ENCODE measurements at places on chromosomes 4 and X.

- no peak for DNase-seq
These were observed 104.6 kb downstream of the PPP1R2C start for GRCh38 chrX:42673301-42673810.

DNA sequence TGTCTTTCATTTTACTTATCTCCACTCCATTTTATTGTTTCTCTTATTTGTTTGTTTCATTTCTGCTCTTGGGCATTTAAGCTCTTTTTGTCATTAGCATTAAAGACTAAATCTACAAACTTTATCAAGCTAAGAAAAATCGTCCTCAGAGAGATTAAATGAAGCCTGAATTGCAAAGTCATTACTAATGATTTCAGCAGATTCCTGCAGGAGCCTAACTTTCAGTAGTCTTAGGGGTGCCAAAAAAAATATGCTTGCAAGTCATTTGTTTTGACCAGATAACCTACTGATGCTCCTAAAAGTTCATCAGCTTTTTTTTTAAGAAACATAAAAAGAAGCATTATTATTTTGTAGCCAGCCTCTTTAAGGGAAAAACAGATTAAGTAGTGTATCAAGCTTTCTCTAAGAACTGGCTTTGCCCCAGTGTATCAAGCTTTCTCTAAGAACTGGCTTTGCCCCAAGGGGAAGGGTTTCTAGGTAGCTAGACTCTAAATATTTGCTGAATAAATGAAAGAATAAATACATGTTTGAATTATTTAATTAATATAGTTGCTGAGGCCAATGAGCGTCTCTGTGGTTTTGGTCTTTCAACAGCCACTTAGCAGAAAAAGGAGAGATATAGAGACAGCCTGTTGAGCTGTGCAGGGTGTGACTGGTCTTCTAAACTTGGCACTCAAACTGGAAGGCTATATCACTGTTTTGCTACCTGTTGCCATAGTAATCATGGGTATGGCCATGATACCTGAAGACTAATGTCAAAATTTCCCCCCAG, 174.2 kb downstream of the BTC start:
- no peak for DNase-seq

DNA sequence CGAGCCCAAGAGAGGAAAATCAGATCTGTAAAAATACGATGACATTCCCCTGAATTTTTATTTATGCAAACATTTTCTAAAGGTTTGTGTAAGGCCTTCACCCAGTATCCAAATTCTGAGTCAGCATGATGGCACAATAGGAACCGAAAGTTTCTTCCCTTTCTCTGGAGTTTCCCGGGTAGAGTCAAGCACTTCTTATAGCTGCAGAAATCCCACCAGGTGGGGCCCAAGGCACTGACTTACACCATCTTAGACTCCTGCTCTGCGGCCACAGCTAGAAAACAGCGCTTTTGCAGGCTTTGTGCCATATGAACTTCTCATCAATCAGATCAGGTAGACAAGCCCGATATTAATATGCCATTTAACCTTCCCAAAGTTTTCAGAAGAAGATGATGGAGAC, 13.4 kb downstream of the LEF1 start:
- DNase-seq, result no peak

DNA sequence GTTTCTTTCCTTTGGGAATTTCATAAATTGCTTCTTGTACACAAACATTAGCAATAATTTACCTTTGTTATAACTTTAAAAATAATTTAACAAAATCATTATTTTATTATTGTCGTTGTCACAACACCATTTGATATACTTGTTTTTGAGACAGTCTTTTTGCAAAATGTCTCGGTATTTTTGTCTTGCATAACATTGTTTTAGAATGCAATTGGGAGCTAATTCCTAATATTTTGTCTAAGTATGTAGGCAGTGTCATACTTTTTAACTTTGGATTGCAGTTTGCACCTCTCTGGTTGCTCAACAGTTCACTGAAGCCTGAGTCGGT, 340 bp upstream of the CFAP299 start:
- no peak for DNase-seq

DNA sequence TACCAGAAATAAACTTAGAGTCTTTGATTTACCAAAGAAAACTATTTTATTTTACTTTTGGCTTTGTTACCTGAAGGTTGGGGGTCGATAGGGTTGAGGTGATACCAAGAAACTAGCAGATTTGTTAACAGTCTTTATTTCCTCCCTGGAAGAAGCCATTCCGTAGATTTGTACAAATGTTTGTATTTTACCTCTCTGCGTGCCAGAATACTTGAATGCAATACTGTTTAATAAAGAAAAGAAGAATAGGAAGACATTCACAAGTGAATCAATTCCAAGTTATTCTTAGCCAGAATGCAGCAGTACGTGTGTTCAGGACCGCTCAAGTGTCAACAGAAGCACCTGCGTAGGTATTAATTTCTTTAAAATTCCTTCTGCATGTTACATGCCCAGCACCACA, 260.3 kb upstream of the TENM3 start:
- no peak for DNase-seq

DNA sequence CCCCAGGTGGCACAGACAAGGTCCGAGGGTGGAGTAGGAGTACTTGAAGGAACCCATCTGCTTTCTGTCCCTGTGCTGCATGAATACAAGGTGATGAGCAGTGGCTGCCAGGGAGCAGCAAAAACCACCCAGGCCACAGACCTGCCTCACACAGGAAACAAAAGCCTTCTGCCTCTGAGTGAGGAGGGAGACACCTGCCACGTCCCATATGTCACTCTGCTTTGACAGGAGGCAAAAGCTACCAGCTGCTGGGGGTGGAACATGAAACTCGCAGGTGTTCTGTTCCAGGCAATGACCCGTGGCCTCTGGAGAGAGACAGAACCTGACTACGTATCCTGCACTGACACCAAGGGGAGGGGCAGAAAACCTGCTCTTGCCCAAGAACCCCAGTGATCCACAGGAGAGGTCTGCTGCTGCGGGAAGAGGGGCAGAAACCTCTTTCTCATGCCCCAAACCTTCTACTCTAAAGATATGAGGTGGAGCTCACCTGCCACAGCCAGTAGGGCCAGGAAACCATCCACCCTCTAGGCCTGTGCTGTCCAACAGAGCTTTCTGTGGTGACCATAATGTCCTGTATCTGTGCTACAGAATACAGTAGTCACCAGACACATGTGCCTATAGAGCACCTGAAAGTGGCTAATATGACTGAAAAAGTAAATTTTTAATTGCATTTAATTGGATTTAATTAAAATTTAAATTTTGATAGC, 172.9 kb downstream of the PRDM5 start:
- no peak for DNase-seq

DNA sequence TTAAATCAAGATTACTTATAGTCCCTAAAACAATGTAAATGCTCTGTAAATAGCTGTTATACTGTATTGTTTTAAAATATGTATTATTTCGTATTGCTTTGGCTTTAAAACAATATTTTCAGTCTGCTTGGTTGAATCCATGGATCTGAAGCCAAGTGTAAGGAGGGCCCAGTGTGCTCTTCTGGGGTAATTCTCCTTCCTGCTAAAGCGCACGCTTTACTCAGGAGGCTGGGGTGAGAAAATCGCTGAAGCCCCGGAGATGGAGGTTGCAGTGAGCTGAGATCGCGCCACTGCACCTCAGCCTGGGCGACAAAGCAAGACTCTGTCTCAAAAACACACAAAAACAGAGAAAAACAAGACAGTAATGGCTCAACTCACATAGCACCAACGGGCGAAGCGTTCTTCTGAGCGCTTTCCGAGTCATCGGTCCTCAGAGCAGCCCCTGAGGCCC, 391 bp upstream of the IDUA start:
- DNase-seq, result no peak

GRCh38 chr4:121717680-121718237, 21.0 kb upstream of the ANXA5 start:
- no peak for DNase-seq

DNA sequence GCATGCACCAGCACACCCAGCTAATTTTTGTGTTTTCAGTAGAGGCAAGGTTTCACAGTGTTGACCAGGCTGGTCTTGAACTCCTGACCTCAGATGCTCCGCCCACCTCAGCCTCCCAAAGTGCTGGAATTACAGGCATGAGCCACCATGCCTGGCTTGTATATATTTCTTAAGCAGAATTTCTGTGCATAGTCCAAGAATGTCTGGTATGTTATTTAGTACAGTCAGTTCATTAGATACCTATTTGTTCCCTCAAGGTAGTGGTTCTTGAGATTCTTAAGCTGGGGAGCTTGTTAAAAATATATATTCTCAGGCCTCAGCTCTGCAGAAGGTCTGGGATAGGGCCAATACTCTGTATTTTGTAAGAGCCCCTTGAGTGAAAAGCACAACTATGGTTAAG, 4.6 kb upstream of the SERTM2 start:
- no peak for DNase-seq

DNA sequence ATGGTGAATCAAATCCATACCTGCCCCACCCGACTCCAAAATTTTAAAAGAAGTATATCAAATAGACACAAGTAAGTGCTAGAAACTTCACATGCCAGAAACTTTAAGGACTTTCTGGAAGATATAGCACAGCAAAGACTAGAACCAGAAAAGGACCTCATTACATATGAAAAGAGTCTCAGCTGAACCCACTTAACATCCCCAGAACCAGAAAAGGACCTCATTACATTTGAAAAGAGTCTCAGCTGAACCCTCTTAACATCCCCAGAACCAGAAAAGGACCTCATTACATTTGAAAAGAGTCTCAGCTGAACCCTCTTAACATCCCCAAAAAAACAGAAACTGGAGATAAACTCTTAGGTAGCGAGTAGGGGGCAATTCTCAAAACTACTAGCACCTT, 32.3 kb downstream of the STPG2 start:
- DNase-seq, result no peak

- no peak for DNase-seq
These were observed 116.9 kb downstream of the EFNB1 start for GRCh38 chrX:68945603-68946228.

- no peak for DNase-seq
These were observed 63.8 kb downstream of the PTPN13 start for GRCh38 chr4:86657910-86658309.

GRCh38 chr4:128123036-128123435, 61.9 kb downstream of the LARP1B start:
- no peak for DNase-seq

DNA sequence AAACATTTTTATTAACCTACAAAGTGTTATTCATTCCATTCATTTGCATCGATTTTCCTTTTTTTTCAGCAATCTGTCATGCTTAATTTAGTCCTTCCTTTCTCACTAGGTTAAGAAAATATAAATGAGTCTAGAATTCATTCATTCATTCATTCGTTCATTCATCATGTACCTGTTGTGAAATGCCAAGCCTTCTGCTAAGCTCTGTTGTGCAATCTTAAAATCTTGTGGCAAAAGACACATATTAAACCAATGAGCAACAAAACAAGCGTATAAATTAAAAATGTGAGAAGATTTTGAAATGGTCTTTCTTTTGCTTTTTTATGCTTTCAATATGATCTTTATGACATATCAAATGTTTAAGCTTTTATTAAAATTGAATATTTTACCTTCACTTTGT, 88.6 kb upstream of the MAD2L1 start:
- DNase-seq, result no peak

GRCh38 chrX:136496764-136497555, 432 bp upstream of the HTATSF1 start:
- peak; percentile 53 for DNase-seq

DNA sequence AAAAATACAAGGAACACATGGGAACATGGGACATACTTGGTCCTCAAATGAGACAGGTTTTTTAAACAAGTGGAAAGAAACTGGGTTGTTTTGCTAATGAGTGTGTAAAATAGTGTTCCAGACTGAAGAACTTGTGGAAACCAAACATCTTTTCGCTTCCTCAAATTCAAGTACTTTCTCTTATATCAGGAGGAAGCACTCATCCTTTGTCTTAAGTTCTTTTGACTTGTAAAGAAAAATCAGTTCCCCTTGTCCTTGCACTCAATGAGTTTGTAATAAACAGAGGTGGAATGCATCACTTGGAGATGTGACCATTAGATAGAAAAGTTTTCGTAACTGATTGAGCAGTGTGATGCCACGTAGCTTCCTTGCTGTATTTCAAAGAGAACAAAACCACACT, 101.1 kb downstream of the PHOX2B start:
- no peak for DNase-seq

- peak; percentile 48 for DNase-seq
These were observed at the start of gene BST1 for GRCh38 chr4:15702941-15703403. Gene BST1 (plus strand): TSS chr4:15703065. CDS start chr4:15703145, 80 bp downstream.

DNA sequence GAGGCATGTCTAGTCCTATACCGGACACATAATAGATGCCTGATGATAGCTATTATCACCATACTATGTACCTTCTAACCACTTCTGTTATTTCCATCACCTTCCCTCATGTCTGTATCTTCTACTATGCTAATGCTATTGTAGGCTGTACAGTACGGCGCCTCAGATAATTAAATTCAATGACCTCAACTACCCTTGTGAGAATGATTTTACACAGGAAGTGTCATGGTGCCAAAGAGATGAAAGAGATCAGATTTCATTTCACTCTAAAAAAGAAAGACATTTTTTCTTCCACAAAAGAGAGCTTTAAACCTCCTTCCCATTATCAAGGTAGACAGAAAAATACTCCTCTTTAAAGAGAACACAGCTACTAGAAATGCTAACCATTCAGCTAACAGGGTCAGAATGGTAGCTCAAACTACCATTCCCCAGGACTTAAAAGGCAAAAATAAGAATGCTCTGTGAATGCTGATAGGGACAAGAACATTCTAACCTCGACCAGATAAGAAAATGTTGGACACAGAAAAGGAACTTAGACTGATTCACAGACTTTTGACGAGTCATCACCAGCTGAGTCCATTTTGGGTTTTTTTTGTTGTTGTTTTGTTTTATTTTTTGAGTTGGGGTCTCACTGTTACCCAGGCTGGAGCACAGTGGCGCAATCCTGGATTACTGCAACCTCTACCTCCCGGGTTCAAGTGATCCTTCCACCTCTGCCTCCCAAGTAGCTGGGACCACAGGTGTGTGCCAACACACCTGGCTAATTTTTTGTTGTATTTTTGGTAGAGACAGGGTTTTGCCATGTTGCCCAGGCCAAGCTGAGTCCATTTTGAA, 99.2 kb upstream of the RAPGEF2 start:
- no peak for DNase-seq

GRCh38 chr4:84507941-84508340, 8.8 kb upstream of the NKX6-1 start:
- DNase-seq, result no peak

GRCh38 chr4:16418814-16419213, 192.5 kb upstream of the TAPT1 start:
- no peak for DNase-seq

- no peak for DNase-seq
These were observed 62.9 kb downstream of the MAOA start for GRCh38 chrX:43718956-43719355.

DNA sequence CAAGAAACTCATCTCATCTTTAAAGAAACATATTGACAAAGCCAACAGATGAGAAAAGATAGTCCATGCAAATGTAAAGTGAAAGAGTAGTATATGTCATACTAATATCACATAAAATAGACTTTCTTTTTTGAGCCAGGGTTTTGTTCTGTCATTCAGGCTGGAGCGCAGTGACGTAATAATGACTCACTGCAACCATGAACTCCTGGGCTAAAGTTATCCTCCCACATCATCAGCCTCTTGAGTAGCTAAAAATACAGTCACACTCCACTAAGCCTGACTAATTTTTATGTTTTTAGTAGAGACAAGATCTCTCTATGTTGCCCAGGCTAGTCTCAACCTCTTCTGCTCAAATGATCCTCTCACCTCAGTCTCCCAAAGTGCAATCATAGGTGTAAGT, 51.8 kb upstream of the TRAM1L1 start:
- no peak for DNase-seq

GRCh38 chr4:2116687-2117400, 57.7 kb downstream of the NAT8L start:
- no peak for DNase-seq
